Activated CD4-positive, alpha-beta T cell treated with anti-CD3 and anti-CD28 coated beads, Interleukin-2, amount 10 ng/mL, durations not matched to agents 24 days and 14 days (primary cell): ENCODE measurements at places on chromosomes 6 and 20. TPM values are rescaled to one million over a fixed set of nuclear protein-coding genes. Genes with fewer than 3 reads are reported as not detected.
A peak's percentile ranks its signal among the peaks of the same experiment; 100 is the strongest.

Gene ADGRF5
- total RNA-seq, result not detected in 2 replicates

Gene DEFB124
- total RNA-seq, result not detected in 2 replicates

Gene OTOR
- total RNA-seq, result not detected in 2 replicates

Gene EYS
- total RNA-seq, result not detected in 2 replicates

GRCh38 chr20:60054716-60055634, 96.8 kb downstream of the CDH26 start:
- no peak for DNase-seq
- H3K27ac ChIP-seq, result peak overlapping the region; percentile 12
- no peak overlapping the region for H3K4me3 ChIP-seq
- H3K36me3 ChIP-seq, result no peaks in the 10 kb centered on the region
- H3K27me3 ChIP-seq, result peaks cover 2% of the 10 kb centered on the region

DNA sequence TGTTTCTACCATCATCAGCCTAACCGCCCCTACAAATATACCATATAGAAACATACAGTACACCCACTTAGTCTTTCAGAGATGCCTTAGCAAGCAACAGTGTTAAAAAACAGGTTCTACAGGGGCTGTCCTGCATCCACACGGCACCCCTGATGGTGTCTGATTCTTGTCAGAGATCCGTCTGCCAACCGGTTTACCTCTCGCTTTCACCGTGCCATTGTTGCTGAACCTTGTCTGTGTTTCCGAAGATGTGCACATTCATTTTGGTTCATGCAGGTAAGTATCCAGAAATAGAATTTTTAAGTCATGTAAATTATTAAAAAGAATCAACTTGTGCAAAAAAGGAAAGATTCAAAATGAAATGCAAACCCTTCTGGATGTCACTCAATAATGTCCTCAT, 52.9 kb downstream of the EPHA7 start:
- H3K4me1 ChIP-seq, result no peaks in the 10 kb centered on the region
- H3K27ac ChIP-seq, result no peak overlapping the region
- DNase-seq, result no peak
- no peaks in the 10 kb centered on the region for H3K36me3 ChIP-seq
- H3K27me3 ChIP-seq, result no peaks in the 10 kb centered on the region

DNA sequence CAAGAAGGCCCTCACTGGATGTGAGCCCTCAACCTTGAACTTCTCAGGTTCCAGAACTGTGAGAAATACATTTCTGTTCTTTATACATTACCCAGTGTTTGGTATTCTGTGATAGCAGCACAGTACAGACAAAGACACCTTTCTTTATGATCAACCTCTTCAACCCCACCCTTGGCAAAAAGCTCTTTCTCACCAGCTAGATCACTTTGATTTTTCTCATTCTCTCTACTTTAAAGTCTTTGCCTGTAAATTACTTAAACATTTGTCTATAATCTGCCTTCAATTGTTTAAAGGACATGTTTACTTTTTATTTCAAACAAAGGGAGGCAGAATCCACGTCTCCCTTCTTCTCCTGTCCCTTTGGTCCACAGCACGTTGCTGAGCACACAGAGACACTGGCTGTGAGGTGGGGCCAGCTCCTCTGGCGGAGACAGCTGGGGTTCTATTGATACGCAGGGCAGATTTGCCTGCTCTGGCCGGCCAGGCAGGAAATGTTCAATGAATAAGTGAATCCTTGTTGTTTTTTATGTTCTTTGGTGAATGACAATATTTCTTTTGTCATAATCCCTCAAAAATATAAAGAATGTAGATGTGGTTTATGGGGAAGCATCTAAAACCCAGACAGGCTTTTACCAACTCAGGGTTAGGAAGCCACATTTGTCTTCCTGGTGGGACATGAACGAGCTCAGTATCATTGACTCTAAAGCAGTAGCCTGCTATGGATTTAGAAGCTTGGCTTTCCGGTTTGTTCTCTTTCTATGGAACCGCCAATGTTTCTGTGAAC, 52.9 kb downstream of the NEDD9 start:
- no peak overlapping the region for H3K4me3 ChIP-seq
- no peak overlapping the region for H3K27ac ChIP-seq
- no peaks in the 10 kb centered on the region for H3K27me3 ChIP-seq
- peak; percentile 43 for DNase-seq
- peaks cover 26% of the 10 kb centered on the region for H3K36me3 ChIP-seq

DNA sequence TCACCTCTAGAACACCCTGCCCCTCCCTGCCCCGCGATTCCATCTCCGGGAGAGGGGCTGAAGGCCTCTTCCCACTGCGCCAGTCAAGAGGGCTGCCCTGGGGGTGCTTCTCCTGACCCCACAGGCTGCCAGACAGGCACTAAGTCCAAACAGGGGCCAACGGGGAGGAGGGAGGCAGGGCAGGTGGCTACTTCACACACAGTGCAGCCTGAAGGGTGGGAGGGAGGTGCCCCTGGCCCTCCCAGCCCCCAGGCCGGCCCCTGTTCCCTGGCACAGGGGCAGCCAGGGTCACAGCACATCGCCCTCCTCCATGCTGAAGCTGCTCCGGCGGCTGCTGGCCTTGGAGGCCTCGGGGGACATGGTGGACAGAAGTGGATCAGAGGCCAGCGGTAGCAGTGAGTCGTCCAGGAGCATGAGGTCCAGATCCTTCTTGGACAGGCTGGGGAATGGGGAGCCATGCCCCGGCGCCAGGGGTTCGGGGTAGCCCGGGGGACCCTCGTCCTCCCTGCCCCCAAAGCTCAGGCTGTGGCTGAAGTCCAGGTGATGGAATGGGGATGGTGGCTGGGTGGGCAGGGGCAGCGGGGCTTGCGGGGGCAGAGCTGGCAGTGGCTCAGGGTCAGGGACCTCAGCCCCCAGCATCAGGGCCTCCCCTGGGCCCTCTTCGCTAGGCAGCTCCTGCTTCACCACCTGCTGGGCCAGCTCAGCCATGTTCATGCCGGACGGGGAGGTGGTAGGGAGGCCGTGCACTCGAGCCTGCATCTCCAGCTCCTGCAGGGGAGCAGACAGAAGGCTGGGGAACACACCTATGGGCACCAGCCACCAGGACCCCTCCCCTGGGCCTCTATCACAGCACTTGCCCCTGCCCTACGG, 46.3 kb downstream of the MDFI start:
- peaks cover 6% of the 10 kb centered on the region for H3K4me1 ChIP-seq
- DNase-seq, result no peak
- peaks cover 4% of the 10 kb centered on the region for H3K36me3 ChIP-seq
- no peak overlapping the region for H3K4me3 ChIP-seq

DNA sequence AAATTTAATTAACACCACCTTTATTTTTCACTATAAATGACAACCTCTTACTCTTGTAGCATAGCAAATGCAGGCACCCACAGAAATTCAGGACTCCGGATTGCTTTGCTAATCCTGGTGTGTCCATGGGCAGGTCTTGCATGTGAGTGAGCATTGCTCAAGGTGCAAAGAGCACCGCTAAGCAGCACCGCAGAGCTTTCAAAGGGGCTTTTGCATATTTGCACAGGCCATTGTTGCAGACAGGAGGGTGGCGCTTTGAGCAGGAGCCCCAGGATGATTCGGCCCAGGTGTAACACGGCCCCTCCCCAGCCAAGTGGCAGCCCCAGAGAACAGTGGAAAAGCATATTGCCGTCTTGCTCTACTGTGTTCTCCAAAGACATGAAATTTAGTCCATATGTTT, 293.2 kb downstream of the NRN1 start:
- DNase-seq, result no peak
- H3K4me3 ChIP-seq, result no peak overlapping the region
- H3K36me3 ChIP-seq, result peaks cover 6% of the 10 kb centered on the region
- H3K27ac ChIP-seq, result no peak overlapping the region

- H3K27ac ChIP-seq, result no peak overlapping the region
- no peak for DNase-seq
- H3K36me3 ChIP-seq, result no peaks in the 10 kb centered on the region
- peaks cover 43% of the 10 kb centered on the region for H3K27me3 ChIP-seq
- H3K4me3 ChIP-seq, result peak overlapping the region; percentile 26
Measured at GRCh38 chr6:104940238-104940892, 16.5 kb upstream of the LIN28B start.

DNA sequence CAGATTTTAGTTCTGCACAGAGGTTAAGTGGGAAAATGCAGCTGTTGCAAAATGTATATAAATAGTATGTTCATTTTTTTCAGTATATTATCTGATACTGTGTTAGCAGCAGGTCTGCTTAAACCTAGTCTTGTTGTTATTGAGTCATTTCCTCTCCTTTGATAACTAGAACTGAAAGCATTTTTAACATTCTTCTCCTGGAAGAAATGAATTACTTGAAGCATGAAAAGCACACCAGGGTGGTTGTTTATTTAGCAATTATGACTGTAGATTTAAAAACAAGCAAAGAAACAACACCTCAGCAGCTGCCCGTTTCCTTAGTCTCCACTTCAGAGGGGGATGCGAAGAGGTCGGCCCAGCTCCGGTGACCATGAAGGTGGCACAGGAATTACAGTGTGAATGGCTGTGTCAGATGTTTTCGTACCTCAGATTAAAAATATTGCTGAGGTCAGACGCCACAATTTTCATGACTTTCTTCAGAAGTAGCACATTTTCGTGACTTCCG, 53.5 kb downstream of the GOPC start:
- DNase-seq, result peak; percentile 81
- H3K27me3 ChIP-seq, result peaks cover 10% of the 10 kb centered on the region
- peaks cover 6% of the 10 kb centered on the region for H3K36me3 ChIP-seq
- peaks cover 38% of the 10 kb centered on the region for H3K4me1 ChIP-seq

GRCh38 chr6:5351552-5352210, 90.4 kb downstream of the FARS2 start:
- H3K27ac ChIP-seq, result no peak overlapping the region
- no peaks in the 10 kb centered on the region for H3K4me1 ChIP-seq
- no peaks in the 10 kb centered on the region for H3K27me3 ChIP-seq
- no peaks in the 10 kb centered on the region for H3K36me3 ChIP-seq

DNA sequence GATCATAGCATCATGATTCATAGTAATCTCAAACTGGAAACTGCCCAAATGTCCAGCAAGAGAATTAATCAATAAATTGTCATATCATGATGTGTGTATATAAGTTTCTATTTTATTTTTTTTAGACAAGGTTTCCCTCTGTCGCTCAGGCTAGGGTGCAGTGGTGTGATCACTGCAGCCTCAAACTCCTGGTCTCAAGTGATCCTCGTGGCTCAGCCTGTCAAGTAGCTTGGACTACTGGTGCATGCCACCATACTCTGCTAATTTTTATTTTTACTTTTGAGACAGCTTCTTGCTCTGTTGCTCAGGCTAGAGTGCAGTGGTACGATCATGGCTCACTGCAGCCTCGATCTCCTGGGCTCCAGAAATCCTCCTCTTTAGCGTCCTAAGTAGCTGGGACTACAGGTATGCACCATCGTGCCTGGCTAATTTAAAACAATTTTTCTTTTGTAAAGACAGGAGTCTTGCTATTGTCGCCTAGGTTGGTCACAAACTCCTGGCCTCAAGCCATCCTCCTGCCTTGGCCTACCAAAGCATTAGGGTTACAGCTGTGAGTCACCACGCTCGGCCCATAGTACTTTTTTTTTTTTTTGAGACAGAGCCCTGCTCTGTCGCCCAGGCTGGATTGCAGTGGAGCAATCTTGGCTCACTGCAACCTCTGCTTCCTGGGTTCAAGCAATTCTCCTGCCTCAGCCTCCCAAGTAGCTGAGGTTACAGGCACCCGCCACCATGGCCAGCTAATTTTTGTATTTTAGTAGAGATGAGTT, 8.7 kb upstream of the ATRN start:
- no peaks in the 10 kb centered on the region for H3K4me1 ChIP-seq
- H3K36me3 ChIP-seq, result no peaks in the 10 kb centered on the region
- H3K27me3 ChIP-seq, result peaks cover 24% of the 10 kb centered on the region
- H3K4me3 ChIP-seq, result no peak overlapping the region
- H3K27ac ChIP-seq, result no peak overlapping the region

GRCh38 chr20:10883166-10883565, 209.4 kb upstream of the JAG1 start:
- no peaks in the 10 kb centered on the region for H3K36me3 ChIP-seq
- no peak overlapping the region for H3K4me3 ChIP-seq
- no peak overlapping the region for H3K27ac ChIP-seq
- no peak for DNase-seq
- H3K4me1 ChIP-seq, result no peaks in the 10 kb centered on the region

GRCh38 chr6:150775415-150776203, 89.9 kb upstream of the MTHFD1L start:
- H3K4me1 ChIP-seq, result no peaks in the 10 kb centered on the region
- H3K4me3 ChIP-seq, result no peak overlapping the region
- no peak overlapping the region for H3K27ac ChIP-seq
- H3K36me3 ChIP-seq, result no peaks in the 10 kb centered on the region

DNA sequence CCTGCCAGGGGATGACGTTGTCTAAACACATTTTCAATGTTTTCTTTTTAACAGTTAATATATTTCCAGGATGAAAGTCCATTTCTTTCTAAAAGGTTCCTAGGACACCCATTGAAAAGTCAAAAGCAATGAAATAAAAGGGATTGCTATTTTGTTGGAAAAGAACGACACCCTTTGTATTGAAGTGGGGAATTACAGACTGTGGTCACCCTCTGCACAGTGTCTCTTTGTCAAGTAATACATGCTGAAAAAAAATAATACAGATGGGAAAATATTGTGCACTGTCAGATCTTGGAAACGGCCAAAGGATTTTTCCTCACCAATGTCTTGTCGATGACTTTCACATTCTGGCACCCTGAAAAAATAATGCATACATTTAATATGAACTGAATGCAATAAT, 56.9 kb downstream of the HAO1 start:
- H3K36me3 ChIP-seq, result no peaks in the 10 kb centered on the region
- peaks cover 2% of the 10 kb centered on the region for H3K4me1 ChIP-seq

GRCh38 chr20:48808382-48809034, 19.3 kb downstream of the PREX1 start:
- no peak overlapping the region for H3K4me3 ChIP-seq
- H3K4me1 ChIP-seq, result peaks cover 23% of the 10 kb centered on the region
- no peaks in the 10 kb centered on the region for H3K27me3 ChIP-seq
- H3K36me3 ChIP-seq, result peaks cover 55% of the 10 kb centered on the region
- peak overlapping the region; percentile 12 for H3K27ac ChIP-seq

DNA sequence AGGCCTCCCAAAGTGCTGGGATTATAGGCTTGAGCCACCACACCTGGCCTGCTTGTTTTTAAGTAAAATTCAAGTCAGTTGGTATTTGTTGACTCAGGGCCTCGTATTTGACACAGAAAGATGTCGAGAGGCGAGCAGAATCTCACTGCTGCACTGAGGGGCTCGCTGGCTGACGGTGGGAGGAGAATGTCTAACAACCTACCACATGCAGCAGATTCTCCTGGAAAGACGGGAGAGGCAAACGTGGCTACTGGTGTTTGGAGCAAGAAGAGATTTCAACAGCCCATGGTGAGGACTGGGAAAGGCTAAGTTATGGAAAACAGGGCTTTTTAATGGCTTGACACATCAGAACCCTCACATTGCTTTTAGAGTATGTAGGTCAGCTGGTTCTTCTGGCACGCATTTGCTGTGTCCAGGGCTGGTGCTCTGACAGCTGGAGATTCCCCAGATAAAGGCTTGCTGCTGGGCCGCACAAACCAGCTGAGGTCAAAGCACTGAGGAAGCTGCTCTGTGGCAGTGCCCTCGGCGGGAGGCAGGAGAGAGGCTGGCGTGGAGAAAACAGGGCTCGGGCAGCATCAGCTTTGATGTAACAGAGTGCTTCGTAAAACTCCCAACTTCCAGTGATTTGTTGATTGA, 84.2 kb upstream of the FRMD1 start:
- no peak overlapping the region for H3K27ac ChIP-seq
- H3K36me3 ChIP-seq, result no peaks in the 10 kb centered on the region
- H3K4me3 ChIP-seq, result no peak overlapping the region

- no peaks in the 10 kb centered on the region for H3K27me3 ChIP-seq
- H3K4me1 ChIP-seq, result no peaks in the 10 kb centered on the region
- no peak for DNase-seq
Measured at GRCh38 chr6:66396549-66396948, 689.5 kb upstream of the EYS start.

- peaks cover 7% of the 10 kb centered on the region for H3K27me3 ChIP-seq
- H3K4me3 ChIP-seq, result no peak overlapping the region
- H3K4me1 ChIP-seq, result no peaks in the 10 kb centered on the region
- no peak overlapping the region for H3K27ac ChIP-seq
Measured at GRCh38 chr6:4319981-4320683, 184.8 kb upstream of the ECI2 start.
